ENCODE measurements at places on chromosomes 11 and 22. TPM values are rescaled to one million over a fixed set of nuclear protein-coding genes. Genes with fewer than 3 reads are reported as not detected.

Gene GP1BB
- total RNA-seq, result not detected

Gene CYTH4
- 97.8 TPM for total RNA-seq

Gene GAL
- not detected for total RNA-seq

Gene KLHL35
- 0.47 TPM for total RNA-seq

Gene SYNGR1
- 16.0 TPM for total RNA-seq

Gene SERHL2
- 1.4 TPM for total RNA-seq

Gene CARD16
- 92.0 TPM for total RNA-seq

Gene BSCL2
- total RNA-seq, result 29.6 TPM
